Hepatocyte (in vitro differentiated cells): ENCODE measurements at places on chromosomes 7 and 10.

GRCh38 chr10:69014171-69014570 lies 25.6 kb downstream of the KIFBP start:
- no peak for DNase-seq

DNA sequence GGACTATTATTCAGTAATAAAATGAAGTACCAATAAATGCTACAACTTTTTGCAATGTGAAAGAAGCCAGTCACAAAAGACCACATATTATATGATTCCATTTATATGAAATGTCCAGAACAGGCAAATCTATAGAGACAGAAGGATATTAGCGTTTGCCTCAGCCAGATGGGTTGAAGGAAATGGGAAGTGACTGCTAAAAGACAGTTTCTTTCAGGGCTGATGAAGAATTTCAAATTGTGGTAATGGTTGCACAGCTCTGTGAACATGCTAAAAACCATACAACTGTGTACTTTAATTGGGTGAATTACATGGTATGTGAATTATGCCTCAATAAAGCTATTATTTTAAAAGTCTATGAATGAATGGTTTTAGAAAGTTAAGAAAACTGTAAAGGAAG lies 23.9 kb upstream of the REEP3 start:
- DNase-seq: no peak

DNA sequence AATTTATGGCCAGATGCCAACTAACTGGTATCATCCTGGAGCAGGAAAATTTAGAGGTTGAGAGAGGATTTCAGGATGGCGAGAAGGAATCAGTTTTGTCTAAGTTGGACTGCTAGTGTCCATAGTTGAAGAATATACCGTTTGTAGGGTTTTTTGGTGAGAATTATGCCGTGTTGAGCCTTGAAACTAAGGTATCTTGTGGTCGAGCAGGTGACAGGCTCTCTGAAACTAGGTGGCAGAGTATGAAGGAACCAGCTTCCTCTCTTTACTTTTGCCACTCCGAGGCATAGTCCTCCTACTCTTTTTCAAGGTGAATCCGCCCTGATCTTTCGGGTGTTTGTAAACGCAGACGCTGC lies 9.7 kb downstream of the MDFIC start:
- no peak for DNase-seq

DNA sequence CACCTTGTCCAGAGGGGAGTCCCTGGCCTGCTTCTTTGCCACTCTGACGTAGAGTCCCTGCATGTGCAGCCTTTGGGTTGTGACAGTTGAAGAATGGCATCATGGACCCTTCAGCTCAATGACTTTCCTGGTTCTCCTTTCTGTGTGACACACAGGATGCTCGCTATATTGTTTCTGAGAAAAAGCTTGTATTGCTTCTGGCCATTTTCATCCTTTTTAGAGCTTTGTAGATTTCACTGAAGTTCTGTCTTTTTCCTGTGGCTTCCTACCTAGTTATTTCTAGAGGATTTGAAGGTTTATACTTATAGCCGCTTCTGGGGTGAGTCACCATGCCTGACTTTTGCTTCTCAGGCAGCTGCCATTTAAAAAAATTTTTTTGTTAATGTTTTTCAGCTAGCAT lies 27.0 kb downstream of the SND1 start:
- DNase-seq: no peak

- DNase-seq: no peak
Measured at GRCh38 chr10:6064119-6064518, 2.0 kb upstream of the IL2RA start.

DNA sequence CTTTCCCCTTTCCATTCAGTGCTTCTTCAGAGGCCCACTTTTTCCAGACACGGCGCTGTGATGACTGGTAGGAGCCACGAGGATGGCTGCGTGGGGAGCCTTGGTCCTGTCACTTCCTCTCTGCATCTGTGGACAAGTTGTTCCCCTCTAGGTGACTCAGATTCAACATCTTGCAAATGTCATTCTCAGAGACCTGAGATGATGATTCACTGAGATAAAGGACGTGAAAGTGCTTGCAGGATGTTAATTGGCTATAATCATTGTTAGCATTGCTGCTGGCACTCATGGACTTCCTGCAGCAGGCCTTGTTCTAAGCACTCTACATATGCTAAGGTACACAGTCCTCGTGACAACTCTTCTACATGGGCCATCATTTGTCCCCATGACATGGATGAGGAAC lies 489.8 kb upstream of the ZMIZ1 start:
- no peak for DNase-seq

DNA sequence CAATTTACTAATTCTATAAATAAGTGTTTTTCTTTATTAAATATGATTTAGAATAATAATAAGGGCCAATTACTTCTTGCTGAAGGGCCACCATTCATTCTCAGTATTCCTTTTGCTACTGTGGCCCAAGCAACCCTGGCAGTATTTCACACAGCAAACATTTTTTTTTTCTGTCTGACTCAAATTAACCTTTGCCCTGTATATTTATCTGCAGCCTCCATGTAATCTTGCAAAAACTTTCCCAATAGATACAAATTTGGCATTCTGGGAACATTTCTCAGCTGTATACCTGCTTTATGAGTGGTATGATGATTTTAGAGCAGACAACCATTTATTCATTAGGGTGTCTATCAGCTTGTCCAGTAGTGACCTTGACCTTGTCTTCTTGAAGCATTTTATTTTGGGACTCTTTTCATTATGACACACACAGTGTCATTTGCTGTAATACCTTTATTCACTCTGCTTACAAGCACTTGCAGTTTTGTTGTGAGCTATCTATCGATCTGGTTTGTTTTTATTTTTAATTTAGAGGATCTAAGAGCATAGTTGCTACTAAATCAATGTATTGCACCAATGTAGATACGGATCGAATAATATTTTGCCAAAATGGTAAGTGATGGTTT lies 159.7 kb upstream of the PLXDC2 start:
- DNase-seq: no peak

DNA sequence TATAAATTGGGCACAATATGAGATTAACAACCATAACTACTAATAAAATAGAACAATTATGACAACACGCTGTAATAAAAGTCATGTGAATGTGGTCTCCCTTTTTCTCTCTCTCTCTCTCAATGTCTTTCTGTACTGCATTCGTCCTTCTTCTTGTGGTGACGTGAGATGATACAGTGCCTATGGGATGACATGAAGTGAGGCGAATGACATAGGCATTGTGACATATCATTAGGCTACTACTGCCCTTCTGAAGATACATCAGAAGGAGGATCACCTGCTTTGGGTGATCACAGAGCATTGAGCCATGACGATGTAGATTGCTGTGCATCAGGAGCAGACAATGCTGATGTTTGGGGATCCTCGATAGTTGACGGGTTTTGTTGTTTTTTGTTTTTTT lies 171.6 kb downstream of the HERPUD2 start:
- DNase-seq: no peak

DNA sequence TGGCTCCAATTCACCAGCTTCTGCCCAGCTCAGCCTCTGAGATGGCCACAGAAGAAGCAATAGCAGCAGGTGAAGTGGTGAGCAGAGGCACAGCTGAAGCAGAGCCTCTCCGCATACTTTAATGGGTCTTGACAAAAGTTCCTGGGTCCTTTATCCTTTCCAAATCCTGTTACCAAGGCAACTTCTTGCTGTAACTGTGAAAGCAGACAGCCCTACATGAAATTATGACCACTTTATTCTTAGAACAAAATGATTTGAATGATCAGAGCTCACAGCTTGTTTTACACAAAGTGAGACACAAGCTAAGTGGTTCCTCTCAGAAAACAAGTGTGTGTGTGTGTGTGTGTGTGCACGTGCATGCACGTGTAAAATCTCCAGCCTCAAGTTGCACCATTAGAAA lies 245.6 kb downstream of the HTR7 start:
- no peak for DNase-seq

DNA sequence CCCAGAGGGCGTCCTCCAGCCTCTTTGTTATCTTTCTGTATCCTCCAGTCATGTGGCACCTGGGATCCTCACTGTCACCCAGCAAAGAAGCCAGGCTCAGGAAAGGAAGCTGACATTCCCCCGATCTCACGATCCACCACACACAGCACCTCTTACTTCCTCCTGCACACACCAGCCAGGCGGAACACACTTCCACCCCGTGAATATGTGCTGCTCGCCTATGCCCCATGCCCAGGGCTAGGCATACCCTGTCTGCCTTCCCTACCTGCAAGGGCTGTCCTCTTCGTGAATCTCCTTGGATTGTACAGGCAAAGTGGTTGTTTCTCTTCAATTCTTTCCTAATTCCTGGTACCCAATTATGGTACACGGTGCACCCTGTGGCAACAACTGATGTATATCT lies 191.0 kb downstream of the TNS3 start:
- no peak for DNase-seq

- DNase-seq: no peak
Measured at GRCh38 chr7:44698046-44698580, 50.5 kb upstream of the ZMIZ2 start.

GRCh38 chr10:47400786-47401185 lies 16.7 kb upstream of the ZNF488 start:
- DNase-seq: no peak
